ENCODE measurements at places on chromosomes 11 and 22. TPM values are rescaled to one million over a fixed set of nuclear protein-coding genes. Genes with fewer than 3 reads are reported as not detected.

GRCh38 chr11:64876229-64876750 is 2.1 kb downstream of the EHD1 start:
- no peak for DNase-seq

- DNase-seq: peak; percentile 57
Observed at GRCh38 chr11:124115782-124116616, 749 bp downstream of the VWA5A start.

The ART1 gene
- 0.55 TPM for total RNA-seq

GRCh38 chr11:110896358-110896757 is 184.1 kb upstream of the ARHGAP20 start:
- no peak for DNase-seq

GRCh38 chr11:120199613-120200012 is 11.2 kb upstream of the OAF start:
- no peak for DNase-seq

- no peak for DNase-seq
Observed at GRCh38 chr11:47125083-47125482, 51.6 kb downstream of the ARFGAP2 start.

DNA sequence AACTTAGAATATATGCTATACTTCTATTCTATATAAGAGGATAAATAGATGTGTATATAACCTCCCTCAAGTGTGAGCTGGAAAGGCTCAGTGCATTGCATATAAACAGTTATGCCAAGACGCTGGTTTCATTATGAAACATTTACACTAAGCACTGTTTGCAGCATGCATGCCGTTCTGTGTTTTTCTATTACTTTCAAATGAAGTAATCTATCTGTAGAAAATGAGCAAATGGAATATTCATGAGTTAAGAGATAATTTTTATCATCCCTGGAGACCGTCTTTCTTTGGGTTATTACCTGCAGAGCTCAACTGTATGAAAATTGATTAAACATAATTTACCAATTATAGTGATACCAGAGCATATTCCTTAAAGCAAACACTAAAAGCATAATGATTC is 925.7 kb upstream of the CCDC90B start:
- DNase-seq: no peak

The PGA5 gene
- total RNA-seq: 0.47 TPM

The SLC37A2 gene
- 42.5 TPM for total RNA-seq

DNA sequence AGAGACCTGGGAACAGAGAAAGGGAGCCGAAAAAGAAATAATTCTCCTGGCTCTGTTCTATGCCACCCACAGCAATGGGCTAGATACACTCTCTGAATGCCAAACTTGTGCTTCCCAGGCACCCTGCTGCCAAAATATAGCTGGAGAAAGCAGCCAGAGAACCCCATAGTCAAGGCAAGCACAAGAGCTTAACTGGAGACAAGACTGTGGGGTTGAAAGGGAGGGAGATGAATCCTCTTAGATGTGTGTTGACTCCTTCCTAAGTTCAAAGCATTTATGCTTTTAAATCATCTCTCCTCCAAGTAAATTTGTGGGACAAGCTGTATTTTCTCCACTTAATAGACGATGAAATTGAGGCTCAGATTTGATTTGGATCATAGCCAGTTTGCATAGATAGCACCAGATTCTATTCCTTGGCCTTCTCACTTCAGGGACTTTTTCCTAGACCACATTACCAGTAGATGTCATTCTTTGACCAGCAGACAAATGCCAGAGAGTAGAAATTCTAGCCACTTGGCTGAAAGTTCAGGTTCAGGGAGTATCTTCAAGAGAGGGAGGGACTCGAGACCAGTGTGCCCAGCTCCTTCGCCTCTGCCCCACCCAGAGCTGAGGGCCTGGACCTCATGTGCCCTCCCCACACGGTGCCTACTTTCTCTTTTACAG is 16.5 kb upstream of the ETS1 start:
- no peak for DNase-seq

DNA sequence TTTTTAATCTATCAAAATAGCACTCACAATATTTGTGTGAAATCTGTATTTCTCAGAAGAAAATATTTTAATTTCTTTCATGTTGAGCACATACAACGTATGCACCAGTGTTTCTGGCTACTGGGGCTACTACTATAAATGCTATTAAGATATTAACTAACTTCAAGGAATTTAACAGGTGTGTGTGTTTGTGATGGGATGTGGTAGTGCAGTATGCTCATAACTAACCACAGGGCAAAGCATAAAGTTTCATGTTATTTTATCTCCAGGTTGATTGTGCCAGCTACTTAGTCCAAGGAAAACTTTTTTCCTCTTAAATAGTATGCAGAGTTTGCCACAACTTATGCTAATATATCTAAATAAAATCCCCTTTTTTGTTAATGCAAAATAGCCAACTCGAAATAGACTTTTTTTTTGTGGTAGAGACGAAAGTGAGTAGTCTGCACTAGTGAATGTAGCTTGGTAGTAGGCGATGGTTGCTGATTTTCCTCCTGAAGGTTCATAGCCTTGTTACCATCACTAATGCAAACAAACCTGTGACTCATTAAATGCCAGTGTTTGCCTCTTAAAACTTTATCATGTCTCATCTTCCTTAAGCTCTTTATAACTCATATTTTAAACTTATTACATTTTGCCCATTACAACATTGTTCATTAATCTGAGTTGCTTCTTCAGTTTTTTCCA is 565.5 kb upstream of the ANO3 start:
- no peak for DNase-seq

GRCh38 chr11:97460091-97460490 is 1070.3 kb downstream of the JRKL start:
- no peak for DNase-seq

GRCh38 chr11:100991541-100991940 is 138.1 kb downstream of the PGR start:
- DNase-seq: no peak

The PTPRCAP gene
- 12.5 TPM for total RNA-seq

GRCh38 chr11:60378354-60378753 is at the start of gene MS4A7:
Gene MS4A7 (plus strand): TSS chr11:60378532. CDS start chr11:60383142, 4,610 bp downstream.
- peak; percentile 69 for DNase-seq

DNA sequence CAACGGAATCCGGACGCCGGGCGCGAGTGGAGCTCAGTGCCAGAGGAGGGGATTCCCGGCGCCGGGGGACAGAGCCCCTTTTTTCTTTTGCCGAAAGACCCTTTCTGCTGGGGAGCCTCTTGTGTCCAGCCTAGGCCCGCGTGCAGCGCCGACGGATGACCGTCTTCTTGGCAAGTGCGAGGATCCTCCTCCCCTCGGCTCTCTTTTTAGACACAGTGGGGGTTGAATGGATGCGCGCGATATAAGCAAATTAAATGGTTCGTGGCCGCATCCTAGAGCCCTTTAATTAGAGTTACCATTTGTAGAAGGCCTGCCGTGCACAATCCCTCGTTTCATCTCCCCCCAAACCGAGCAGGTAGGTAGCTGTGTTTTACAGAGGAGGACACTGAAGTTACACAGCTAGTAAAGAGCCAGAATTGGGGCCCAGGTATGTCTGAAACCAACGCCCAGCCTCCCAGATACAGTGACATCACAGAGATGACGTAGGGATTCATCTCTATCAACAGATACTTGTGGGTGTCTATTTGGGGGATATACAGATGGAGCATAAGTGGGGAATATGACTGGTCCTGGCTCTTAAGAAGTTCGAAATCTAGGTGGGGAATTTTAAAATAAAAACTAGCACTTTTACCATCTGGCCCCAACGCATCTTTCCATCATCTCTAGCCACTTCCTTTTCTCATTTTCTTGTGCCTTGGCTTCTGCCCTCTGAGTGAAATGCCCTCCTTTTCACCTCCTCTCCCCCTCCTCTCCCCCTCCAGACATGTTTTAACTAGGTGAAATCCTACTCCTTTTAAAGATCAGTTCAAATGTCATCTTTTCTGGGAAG is 875 bp downstream of the TCP11L1 start:
- DNase-seq: peak; percentile 15

The C11orf16 gene
- total RNA-seq: 2.0 TPM

GRCh38 chr11:2947744-2948143 is 18.5 kb upstream of the PHLDA2 start:
- DNase-seq: no peak

GRCh38 chr22:24688256-24688655 is 85.3 kb downstream of the GGT1 start:
- DNase-seq: no peak

DNA sequence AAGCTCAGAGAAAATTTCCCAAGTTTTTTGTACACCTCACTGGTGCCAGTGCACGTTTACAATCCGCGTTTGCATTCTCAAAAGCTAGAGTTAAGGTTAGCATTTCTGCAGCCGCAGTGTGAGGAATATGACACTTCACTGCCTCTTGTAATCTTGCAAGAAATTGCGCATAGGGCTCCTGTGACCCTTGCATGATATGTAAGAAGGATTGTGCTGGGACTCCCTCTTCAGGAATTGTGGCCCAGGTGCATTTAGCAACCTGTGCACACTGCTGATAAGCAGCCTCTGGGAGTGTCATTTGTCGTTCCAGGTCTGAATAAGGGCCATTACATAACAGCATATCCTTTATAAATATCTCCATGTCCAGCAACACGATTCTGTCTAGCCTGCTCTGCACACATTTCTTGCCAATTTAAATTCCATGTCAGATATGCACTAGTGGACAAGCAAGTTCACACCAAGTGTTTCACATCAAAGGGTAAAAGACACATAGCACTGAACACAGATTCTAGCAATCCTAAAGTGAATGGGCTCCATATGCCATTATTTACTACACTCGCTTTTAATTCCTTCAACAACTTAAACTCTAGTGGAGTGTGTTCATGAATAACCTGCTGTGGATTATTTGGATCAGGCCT is 69.2 kb upstream of the INCENP start:
- DNase-seq: no peak

- no peak for DNase-seq
Observed at GRCh38 chr11:94809251-94809650, 41.1 kb downstream of the AMOTL1 start.

- no peak for DNase-seq
Observed at GRCh38 chr22:32747588-32747987, 53.9 kb upstream of the TIMP3 start.

The UBQLN3 gene
- total RNA-seq: 0.37 TPM

GRCh38 chr11:131279654-131280384 is 90.6 kb upstream of the NTM start:
- DNase-seq: no peak

The KCNC1 gene
- total RNA-seq: not detected

DNA sequence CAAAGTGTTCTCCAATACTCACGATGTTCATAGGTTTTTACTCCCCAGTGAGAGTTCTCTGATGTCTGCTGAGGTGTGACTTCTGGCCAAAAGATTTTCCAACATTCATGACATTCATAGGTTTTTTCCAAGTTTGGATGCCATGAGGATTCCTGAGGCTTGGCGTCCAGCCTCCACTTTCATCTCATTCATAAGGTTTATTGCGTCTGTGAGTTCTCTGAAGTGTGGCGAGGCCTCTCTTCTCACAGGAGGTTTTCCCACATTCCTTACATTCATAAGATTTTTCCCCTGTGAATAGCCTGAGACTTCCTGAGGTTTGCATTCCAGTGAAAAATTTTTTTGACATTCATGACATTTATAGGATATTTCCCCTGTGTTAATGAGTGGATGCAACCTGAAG is 1014.1 kb downstream of the LRRC4C start:
- no peak for DNase-seq

The SUSD2 gene
- 374 TPM for total RNA-seq

GRCh38 chr11:12581923-12582322 is 92.3 kb upstream of the TEAD1 start:
- peak; percentile 66 for DNase-seq

The AP5B1 gene
- 22.6 TPM for total RNA-seq

DNA sequence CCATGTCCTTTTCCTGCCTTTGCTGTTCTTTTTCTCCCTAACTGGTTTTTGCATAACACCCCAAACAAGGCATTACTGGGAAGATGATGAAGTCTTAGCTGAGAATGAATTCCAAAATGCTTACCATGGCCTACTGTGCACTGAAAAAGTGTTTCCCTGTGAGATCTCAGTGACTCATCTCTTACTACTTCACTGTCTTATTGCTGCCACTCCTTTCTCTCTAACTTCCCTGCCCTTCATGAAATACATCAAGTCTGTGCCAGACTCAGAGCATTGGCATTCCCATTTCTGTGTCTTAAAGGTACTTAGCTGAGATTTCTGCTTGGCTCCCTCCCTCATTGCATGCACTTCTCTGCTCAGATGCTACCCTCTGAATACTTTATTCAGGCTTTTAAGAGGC is 49.1 kb upstream of the MUC15 start:
- DNase-seq: no peak

The KRTAP5-9 gene
- total RNA-seq: 0.24 TPM

The EXPH5 gene
- total RNA-seq: 27.7 TPM

The ZBTB16 gene
- total RNA-seq: 55.6 TPM

DNA sequence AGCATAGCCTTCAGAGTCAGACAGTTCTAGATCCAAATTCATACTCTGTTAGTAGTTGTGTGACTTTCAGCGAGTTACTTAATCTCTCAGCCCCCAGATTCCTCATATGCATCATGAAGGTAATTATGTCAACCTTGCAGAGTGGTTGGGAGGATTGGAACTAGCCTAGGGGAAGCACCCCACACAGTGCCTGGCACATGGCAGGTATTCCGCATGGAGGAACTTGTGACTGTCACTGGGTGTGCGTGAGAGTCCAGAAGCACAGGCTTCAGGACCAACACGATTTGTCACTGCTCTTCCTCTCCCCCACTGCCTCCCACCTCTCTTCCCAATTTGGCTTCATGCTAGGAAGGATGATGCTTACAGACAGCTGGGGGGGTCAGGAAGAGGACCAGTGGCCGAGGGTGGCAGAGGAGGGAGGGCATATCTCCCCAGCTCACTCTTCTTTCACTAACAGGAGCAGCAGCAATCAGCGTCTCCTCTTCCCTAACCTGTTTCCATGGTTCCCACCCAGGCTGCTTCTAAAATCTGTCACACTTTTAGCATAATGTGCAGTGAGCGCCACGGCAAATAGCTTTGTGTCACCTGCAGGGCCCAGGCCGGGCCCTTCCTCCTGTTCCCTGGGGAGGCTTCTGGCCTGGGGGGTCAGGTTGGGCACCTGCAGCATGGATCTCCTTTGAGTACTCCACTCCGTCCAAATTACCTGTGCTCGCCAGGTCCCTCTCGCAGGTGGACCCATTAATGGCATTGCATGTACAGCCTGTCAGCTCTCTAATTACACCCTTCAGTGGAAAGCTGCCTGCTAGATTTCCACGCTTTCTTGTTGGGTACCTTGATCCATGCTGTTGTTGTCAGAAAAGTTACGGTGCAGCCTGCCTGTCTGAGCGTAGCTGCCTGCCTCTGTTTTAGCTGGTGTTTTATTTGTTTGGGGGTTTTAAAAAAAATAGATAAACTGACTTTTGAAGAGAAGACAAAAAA is 400.4 kb downstream of the NXPE2 start:
- no peak for DNase-seq

- peak; percentile 87 for DNase-seq
Observed at GRCh38 chr22:37681556-37682049, 4.5 kb upstream of the NOL12 start.

GRCh38 chr11:123354371-123354975 is 75.6 kb upstream of the GRAMD1B start:
- DNase-seq: no peak

DNA sequence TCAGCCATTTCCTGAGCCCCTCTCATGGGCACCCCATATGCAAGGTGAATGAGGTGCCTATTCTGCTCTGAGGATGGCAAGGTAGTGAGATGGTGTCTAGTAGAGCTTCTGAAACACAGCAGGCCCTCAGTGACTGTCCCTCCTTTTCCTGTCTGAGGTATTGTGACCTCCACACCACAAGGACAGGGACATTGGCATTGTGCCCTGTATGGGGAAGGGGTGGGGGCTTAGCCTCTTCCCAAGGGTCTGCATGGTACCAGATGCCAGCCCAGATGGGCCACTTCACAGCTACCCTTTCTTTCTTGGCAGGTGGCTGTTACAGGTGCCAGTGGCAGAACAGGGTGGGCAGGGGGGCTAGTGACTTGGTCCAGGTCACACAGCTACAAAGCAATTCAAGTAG is 78.8 kb downstream of the CABIN1 start:
- no peak for DNase-seq

The ROBO4 gene
- total RNA-seq: 39.4 TPM
